MV-4-11 (cell line): ENCODE measurements at places on chromosomes 3 and 15.

GRCh38 chr3:197591816-197592215, 36.0 kb upstream of the BDH1 start:
- DNase-seq, result no peak

DNA sequence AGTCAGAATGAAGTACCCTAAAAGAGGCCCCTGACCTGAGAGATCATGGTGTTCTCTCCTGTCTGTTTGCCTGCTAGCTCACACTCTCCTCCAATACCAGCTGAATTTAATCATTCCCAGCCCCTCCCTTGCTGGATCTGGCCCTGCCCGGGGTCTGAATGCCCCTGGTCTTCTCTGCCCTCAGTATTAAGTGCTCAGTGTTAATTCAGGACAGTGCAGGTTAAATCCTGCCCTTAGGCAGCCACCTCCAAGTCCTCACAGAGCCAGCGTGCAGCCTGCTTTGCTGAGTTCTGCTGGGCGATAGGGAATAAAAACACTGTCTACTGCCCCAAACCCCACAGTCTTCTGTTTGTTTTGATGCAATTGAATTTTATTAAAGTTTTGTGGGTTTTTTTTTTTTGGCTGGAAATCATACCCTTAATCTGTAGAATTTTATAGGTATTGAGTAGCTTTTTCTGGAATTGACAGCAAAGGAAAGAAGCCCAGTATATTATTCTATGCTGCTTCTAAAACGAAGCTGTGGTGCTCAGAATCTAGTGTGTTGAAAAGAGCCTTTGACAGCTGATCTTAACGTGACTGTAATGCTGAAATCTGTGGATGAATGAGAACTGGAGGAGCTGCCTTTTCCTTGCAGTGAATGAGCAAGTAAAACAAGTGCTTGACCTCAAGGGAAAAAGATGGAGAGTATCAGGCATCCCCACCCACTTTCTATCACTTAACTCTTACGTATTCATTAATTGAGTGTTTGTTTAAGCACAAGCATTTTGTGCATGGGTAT, 12.3 kb upstream of the BDH1 start:
- DNase-seq, result no peak

GRCh38 chr15:45307230-45307924, 55.3 kb downstream of the SLC28A2 start:
- peak; percentile 49 for DNase-seq

- no peak for DNase-seq
Measured at GRCh38 chr3:107221856-107222255, 155.4 kb upstream of the CCDC54 start.

DNA sequence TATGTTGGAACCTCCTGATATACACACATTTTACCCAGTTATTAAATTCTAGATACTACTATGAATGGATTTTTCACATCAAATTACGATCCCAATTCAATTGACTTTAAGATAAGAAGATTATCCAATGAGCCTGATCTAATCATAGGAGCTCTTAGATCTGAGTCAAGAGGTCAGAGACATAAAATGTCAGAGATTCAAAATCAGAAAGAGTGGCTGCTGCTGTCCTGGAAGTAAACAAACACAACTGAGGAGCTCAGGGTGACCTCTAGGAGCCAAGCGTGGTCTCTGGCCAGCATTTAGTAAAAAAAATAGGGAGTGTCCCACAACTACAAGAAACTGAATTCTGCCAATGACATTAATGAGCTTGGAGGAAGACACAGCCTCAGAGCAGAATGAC, 557.1 kb upstream of the CBLB start:
- DNase-seq, result no peak

DNA sequence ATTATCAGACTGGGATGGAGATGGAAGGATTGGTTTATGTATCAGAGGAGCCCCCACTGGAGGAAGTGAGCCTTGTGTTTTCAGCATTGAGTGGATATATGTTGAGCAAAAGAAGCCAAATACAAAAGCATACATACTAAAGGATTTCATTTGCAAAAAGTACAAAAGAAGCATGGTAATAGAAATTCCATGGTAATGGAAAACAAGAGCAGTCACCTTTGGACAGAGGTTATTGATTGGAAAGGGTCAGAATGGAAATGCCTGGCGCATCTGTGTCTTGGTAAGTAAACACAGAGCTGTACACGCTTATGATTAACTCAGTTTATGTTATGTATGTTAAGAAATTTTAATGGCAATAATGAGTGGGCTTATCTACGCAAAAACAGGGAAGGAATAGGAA, 72.7 kb downstream of the DHX36 start:
- no peak for DNase-seq

DNA sequence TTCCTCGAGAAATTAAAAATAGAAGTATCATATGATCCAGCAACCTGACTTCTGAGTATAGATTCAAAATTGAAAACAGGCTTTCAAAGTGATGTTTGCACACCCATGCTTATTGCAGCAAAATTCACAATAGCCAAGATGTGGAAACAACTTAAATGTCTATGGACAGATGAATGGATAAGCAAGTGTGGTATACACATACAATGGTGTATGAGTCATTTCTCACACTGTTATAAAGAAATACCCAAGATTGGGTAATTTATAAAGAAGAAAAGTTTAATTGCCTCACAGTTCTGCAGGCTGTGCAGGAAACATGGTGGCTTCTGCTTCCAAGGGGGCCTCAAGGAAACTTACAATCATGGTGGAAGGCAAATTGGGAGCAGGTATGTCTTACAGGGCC, 100.8 kb downstream of the KLF13 start:
- DNase-seq, result peak; percentile 54

DNA sequence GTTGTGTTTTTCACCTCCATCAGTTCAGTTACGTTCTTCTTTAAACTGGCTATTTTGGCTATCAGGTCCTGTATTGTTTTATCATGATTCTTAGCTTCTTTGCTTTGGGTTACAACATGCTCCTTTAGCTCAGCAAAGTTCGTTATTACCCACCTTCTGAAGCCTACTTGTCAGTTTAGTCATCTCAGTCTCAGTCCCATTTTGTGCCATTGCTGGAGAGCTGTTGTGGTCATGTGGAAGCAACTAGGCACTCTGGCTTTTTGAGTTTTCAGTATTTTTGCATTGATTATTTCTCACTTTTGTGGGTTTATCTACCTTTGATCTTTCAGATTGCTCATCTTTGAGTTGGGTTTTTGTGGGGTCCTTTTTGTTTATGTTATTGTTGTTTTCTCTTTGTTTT, 151.3 kb downstream of the CFAP20DC start:
- no peak for DNase-seq

- no peak for DNase-seq
Measured at GRCh38 chr3:31903686-31904431, 77.2 kb downstream of the OSBPL10 start.

DNA sequence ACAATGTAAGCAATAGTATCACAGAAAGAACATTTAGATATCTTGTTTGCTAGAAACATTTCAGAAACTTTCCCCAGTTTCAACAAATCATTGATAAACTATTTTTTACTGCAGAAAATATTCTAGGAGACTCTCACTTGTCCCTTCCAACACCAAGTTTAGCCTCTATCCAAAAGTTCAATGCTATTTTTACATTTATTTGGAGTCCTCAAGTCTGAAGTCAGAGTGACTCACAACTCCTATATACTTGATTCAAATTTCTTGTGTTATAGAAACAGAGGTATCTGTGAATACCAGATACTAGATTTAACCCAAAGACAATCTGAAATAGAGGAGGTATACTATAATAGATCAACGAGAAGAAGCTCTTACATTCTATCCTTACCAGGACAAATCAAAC, 49.6 kb downstream of the RFX7 start:
- DNase-seq, result no peak

DNA sequence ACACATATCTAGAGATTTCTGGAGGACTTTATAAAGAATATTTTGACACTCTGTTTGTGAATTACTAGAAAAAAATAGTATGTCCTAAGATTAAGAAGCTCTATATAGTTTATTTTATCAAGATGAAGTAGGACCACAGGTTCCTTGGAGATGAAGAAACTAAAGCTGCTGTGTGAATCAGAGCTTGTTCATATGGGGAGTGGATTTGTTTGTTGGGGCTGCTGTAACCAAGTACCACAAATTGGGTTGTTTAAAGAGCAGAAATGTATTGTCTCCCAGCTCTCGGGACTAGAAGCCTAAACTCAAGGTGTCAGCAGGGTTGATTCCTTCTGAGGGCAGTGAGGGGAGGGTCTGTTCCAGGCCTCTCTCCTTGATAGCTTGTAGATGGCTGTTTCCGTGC, 270.6 kb upstream of the UMPS start:
- DNase-seq, result no peak

GRCh38 chr3:46482632-46483350, 15.0 kb upstream of the RTP3 start:
- no peak for DNase-seq

- DNase-seq, result no peak
Measured at GRCh38 chr3:123098426-123099330, 31.9 kb downstream of the PDIA5 start.

DNA sequence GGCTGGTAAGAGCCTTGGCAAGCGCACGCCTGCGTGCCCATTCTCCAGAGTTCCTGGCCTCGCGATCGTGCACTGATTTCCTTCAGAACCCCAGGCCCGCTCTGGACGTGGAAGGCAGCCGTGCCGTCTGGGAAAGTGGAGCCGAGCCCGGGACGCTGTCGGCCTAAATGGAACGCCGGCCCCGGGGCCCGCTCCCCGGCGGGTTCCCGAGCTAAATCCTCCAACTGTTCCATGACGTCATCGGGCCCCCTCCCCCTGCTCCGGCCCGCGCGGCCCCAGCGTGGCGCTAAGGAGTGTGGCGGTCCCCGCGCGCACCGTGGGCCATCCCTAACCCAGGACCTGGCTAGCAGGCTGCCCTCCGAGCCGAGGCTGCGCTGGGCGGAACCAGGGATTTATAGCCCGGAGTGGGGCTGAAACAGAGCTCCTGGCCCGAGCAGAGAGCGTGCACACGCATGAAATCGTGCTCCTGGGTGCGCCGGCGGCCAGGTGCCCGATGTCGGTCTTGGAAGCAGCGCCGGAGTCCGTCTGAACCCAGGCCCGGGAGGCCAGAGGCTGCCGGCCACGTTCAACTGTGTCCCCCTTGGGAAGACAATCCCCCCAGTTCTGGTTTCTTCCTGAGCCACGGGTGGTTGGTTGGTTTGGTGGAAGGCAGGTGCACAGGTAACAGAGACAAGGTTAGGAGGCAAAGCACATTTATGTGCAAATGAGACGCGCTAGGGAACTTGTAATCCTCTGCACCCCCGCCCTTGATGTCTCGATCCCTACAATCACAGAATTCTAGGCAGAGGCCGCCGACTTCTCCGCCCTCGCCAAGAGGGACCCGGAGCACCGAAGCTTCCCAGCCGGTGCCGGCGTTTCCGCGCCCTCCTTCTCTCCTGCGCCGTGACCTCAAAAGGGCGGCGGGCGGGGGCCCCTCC, 84.9 kb upstream of the ETV5 start:
- DNase-seq, result no peak

DNA sequence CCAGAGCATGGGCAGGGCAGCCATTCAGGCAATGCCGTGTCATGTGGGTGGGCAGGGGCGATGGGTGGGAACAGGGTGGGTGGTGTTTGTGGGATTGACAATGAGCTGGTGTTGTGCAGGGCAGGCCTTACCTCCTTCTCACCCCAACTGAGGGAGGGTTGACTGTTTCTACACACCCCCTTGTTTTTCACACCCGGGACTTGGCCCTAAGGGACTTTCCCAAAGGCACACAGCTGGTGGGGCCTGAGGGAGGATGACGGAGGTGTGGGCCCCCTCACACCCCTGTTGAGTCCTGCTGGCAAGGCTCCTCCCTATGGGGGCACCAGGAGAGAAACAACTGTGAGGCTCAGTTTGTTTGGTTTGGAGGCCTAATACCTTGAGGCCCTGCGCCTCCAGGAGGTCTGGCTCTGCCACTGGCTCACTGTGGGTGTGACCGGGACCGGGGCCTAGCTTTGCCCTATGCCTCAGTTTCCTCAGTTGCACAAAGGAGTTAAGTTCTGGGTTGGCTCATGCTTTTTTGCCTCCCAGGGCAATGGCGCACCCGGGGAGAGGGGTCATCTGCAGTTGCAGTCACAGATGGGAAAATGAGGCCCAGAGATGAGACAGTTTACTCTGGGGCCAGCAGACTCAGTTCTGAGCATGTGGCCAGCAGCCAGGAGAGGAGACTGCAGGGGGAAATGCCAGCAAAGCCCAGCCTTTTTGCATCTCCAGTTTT, 5.1 kb upstream of the DNAH1 start:
- DNase-seq, result no peak

GRCh38 chr3:64329037-64329436, 103.8 kb upstream of the PRICKLE2 start:
- DNase-seq, result no peak

DNA sequence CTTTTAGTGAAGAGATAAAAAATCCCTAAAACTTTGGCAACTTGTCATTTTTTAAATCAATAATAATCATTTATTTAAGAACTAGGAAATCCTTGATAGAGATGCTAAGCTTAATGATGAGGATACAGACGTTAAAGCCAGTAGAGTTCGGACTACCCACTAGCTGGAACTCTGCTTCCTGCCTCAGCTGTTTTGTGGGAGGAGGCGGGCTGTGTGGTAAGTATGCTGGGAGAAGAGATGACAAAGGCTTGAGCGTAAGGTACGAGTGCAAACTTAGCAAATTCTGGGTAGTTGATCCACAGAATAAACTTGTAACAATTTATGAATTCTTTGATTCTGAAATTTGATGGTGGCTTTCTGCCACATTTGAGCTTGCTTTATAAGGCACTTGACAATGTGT, 111.2 kb upstream of the NANOGP8 start:
- DNase-seq, result no peak

GRCh38 chr3:160170409-160171370, 54.5 kb upstream of the C3orf80 start:
- no peak for DNase-seq

DNA sequence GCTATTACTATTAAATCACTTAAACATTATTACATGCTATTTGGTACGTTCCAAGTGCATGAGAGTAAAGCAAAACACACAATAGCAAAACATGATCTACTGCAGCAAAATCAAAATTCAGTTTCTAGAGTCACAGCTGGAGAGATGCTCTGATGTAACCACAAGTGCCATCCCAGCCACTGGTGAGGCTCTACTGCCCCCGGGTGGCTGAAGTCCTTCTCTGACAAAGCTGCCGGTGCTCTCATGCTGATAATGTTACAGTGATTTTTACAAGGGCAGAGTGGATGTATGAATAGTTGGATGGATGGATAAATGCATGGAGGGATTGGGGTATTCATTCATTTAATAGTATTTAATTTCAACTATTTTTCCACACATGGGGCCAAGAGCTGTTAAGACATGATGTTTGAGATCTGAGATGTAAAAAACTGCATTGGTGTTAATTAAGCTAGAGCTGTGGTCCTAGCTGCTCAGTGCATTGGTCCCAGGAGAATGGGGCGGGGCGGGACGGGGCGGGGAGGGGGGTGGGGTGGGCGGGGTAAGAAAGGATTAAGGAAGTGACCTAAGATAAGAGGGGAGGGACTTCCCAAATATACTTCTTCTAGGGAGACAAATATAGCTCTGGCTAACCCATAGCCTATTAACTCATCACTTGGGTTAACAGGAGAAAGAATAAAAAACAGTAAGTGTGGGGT, 5.3 kb upstream of the SPESP1 start:
- DNase-seq, result peak; percentile 64

- DNase-seq, result no peak
Measured at GRCh38 chr3:138949445-138950005, 2.5 kb downstream of the FOXL2NB start.

- no peak for DNase-seq
Measured at GRCh38 chr3:194723846-194724618, 38.3 kb downstream of the FAM43A start.

- no peak for DNase-seq
Measured at GRCh38 chr3:150581174-150581573, 21.9 kb upstream of the SELENOT start.
